H1 (cell line): ENCODE measurements at places on chromosomes 16 and 17.
A peak's percentile ranks its signal among the peaks of the same experiment; 100 is the strongest.

DNA sequence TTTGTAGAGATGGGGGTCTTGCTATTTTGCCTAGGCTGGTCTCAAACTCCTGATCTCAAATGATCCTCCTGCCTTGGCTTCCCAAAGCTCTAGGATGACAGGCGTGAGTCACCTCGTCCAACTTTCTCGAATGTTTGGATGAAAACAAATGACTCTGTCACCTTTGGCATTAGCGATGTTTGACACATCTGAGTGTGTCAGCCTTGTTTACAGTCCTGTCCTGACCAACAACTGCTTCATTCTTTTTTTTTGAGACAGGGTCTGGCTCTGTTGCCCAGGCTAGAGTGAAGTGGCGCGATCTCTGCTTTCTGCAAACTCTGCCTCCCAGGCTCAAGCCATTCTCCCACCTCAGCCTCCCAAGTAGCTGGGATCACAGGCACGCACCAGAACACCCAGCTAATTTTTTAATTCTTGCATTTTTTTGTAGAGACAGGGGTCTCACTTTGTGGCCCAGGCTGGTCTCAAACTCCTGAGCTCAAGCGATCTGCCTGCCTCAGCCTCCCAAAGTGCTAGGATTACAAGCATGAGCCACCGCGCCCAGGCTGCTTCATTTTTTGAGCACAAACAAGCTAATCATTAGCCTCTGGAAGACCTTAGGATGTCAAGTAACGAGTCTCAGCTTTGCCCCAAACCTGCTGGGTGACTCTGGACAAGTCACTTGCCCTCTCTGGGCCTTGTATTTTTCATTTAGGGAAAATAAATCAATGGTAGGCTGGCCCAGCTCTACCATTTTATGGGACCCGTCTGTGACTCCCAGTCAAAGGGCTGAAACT lies 7.4 kb downstream of the MYH11 start:
- no peaks in the 10 kb centered on the region for H3K27me3 ChIP-seq
- H3K4me1 ChIP-seq = no peaks in the 10 kb centered on the region
- DNase-seq = no peak
- no peaks in the 10 kb centered on the region for H3K36me3 ChIP-seq
- H3K27ac ChIP-seq = no peak overlapping the region

GRCh38 chr16:86337581-86338402 lies 172.5 kb upstream of the FOXF1 start:
- DNase-seq = no peak
- no peaks in the 10 kb centered on the region for H3K36me3 ChIP-seq
- no peak overlapping the region for H3K27ac ChIP-seq

- H3K4me3 ChIP-seq = no peak overlapping the region
- DNase-seq = no peak
- no peaks in the 10 kb centered on the region for H3K27me3 ChIP-seq
Observed at GRCh38 chr16:19439483-19439882, 21.8 kb downstream of the TMC5 start.

GRCh38 chr16:84274515-84274914 lies 20.2 kb upstream of the WFDC1 start:
- peaks cover 5% of the 10 kb centered on the region for H3K4me1 ChIP-seq
- H3K4me3 ChIP-seq = no peak overlapping the region
- no peak for DNase-seq
- no peaks in the 10 kb centered on the region for H3K36me3 ChIP-seq
- no peak overlapping the region for H3K27ac ChIP-seq

GRCh38 chr16:85010446-85010930 lies 847 bp downstream of the ZDHHC7 start:
- DNase-seq = no peak
- H3K4me1 ChIP-seq = no peaks in the 10 kb centered on the region; the same call in 1 of the 2 replicates
- H3K27ac ChIP-seq = no peak overlapping the region
- H3K27me3 ChIP-seq = no peaks in the 10 kb centered on the region
- H3K36me3 ChIP-seq = no peaks in the 10 kb centered on the region

GRCh38 chr16:57383276-57384247 lies 11.3 kb downstream of the CX3CL1 start:
- no peaks in the 10 kb centered on the region for H3K4me1 ChIP-seq
- no peak overlapping the region for H3K27ac ChIP-seq
- no peak overlapping the region for H3K4me3 ChIP-seq
- DNase-seq = no peak

DNA sequence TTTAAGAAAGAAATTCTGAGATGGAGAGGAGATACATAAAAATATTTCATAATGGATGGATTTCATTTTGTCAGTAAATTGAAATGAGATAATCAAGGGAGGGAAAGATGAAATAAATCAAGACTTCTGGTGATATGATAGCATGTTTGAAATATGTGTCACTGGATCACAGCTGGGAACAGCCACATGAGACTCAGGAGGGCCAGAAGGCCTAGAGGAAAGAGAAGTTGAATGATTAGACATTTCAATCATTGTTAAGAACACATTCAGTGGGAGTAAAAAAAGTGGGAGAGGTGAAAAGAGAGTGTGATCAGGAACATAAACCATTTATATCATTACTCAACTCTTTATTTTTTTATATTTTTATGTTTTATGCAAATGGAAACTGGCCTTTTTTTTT lies 933.4 kb downstream of the KCNJ2 start:
- no peaks in the 10 kb centered on the region for H3K27me3 ChIP-seq
- no peak overlapping the region for H3K27ac ChIP-seq
- no peaks in the 10 kb centered on the region for H3K4me1 ChIP-seq
- H3K36me3 ChIP-seq = no peaks in the 10 kb centered on the region
- no peak overlapping the region for H3K4me3 ChIP-seq

DNA sequence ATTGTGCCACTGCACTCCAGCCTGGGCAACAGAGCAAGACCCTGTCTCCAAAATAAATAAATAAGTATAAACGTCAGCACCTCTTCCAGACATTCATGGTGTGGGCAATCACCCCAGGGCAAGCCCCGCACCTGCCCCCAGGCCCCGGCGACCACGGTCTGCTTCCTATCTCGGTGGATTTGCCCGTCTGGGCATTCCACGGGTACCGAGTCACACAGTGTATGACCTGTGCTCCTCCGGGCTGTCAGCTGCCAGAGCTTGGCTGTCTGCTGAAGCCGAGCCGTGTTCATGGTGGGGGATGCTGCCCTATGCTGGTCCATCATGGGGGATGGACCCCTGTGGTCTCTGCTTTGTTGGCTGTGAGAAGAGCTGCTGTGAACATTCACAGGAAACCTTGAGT lies 15.4 kb downstream of the CYBC1 start:
- H3K4me3 ChIP-seq = no peak overlapping the region
- H3K27me3 ChIP-seq = no peaks in the 10 kb centered on the region

DNA sequence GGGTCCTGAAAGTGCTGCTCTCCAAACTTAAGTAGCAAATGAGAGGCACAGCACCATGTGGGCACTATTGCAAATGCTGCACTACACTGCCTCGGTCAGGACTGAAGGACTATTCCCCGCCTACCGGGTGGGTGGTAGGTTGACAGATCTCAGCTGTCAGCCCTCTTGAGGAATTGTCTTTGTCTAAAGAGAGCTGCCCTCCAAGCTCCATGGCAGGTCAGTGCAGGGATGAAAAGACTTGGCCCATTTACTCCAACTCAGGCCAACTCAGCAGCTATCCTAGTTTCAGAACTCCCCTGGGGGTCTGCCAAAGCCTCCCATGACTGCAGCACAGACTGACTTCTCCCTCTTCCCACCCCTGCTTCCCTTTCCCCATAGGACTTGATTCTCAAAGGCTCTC lies 3.4 kb upstream of the PDZD9 start:
- no peaks in the 10 kb centered on the region for H3K36me3 ChIP-seq
- 0 out of 2 replicates have a peak, but pooled peaks cover 2% of the 10 kb centered on the region for H3K27me3 ChIP-seq
- DNase-seq = no peak
- H3K4me3 ChIP-seq = no peak overlapping the region

DNA sequence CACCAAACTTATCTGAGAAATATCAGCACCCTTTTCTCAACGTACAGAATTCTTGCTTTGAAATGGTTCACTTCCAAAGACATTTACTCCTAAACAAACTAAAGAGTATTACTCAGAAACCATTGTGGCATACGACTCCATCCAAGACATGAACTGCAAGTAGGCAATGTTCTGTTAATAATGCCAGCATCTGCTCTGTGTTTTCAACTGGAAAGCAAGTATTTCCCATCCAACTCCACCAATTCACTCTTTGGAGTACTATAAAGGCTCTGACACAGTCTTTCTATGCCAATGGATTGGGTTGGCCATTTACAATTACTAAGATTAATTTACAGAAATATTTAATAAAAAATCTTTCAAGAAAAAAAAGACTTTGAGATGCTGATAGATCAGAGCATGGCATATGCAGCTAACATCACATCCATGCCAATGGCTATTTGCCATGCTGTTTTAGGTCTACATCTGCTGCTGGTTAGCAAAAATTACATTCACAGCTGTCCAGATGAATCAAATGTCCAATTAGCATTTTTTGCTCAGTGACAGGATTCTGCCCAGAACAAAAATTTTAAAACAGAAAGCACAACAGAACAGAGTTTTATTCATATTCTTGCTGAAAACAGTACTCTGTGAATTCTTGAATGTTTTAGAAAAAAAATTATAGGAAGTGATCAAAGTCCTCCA lies 65.9 kb upstream of the HLF start:
- no peak overlapping the region for H3K27ac ChIP-seq
- H3K36me3 ChIP-seq = no peaks in the 10 kb centered on the region
- H3K4me3 ChIP-seq = no peak overlapping the region
- H3K27me3 ChIP-seq = no peaks in the 10 kb centered on the region
- H3K4me1 ChIP-seq = no peaks in the 10 kb centered on the region

- H3K27ac ChIP-seq = no peak overlapping the region
- DNase-seq = no peak
- no peaks in the 10 kb centered on the region for H3K27me3 ChIP-seq
- H3K36me3 ChIP-seq = no peaks in the 10 kb centered on the region
Observed at GRCh38 chr17:65662196-65662595, 100.7 kb upstream of the AXIN2 start.

DNA sequence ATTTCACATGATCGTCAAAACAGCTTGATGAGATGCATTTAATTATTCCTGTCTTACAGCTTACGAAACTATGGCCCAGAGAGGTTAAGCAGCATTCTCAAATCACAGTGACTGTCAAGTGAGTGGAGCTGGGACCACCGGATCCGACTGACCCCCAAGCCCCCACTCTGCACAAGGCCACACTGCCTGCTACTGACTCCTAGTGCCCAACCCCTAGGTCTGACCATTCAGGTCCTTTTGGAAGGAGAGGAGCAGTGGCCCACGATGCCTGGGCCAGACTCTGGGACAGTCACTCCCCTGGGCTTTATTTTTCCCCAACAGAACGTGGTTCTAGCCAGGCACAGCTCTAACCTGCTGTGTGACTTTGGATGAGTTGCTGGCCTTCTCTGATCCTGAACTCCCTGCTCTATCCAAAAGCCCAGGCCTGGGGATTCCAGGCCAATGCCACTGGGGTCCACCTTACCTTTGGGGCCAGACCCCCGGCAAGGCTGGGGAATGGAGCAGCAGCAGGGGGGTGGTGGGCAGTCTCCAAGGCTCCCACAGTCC lies 9.9 kb downstream of the TSPOAP1 start:
- H3K27me3 ChIP-seq = peaks cover 5% of the 10 kb centered on the region; the same call in 1 of the 2 replicates
- no peaks in the 10 kb centered on the region for H3K36me3 ChIP-seq
- H3K4me3 ChIP-seq = no peak overlapping the region
- no peak for DNase-seq

GRCh38 chr17:37358830-37359681 lies 16.7 kb upstream of the C17orf78 start:
- peak overlapping the region; percentile 91 for H3K4me3 ChIP-seq
- no peaks in the 10 kb centered on the region for H3K27me3 ChIP-seq
- peaks cover 12% of the 10 kb centered on the region; the same call in 1 of the 2 replicates for H3K4me1 ChIP-seq
- peak; percentile 96 for DNase-seq
- peak overlapping the region; percentile 69 for H3K27ac ChIP-seq
- no peaks in the 10 kb centered on the region for H3K36me3 ChIP-seq

DNA sequence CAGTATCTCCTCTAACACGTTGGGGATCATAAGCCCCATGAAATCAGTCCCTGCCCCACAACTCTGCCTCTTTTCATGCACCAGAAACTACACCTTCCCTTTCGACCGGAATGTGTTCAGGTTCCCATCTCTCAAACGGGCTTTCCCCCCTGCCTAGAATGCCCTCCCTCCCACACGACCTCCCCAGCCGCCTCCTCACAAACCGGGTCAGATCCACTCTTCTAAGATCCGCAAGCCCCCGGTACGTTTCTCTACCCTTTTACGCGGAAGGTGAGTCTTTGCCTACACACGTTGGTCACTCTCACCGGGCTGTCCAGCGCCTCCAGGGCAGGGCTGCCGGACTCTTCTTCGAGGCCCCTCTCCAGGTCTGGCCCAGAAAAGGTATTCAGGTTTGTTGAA lies 708 bp downstream of the DHX33 start:
- no peaks in the 10 kb centered on the region; the same call in 1 of the 2 replicates for H3K36me3 ChIP-seq
- H3K4me3 ChIP-seq = peak overlapping the region; percentile 100
- H3K27ac ChIP-seq = peak overlapping the region; percentile 70
- peaks cover 7% of the 10 kb centered on the region; the same call in 1 of the 2 replicates for H3K4me1 ChIP-seq
- no peak for DNase-seq

DNA sequence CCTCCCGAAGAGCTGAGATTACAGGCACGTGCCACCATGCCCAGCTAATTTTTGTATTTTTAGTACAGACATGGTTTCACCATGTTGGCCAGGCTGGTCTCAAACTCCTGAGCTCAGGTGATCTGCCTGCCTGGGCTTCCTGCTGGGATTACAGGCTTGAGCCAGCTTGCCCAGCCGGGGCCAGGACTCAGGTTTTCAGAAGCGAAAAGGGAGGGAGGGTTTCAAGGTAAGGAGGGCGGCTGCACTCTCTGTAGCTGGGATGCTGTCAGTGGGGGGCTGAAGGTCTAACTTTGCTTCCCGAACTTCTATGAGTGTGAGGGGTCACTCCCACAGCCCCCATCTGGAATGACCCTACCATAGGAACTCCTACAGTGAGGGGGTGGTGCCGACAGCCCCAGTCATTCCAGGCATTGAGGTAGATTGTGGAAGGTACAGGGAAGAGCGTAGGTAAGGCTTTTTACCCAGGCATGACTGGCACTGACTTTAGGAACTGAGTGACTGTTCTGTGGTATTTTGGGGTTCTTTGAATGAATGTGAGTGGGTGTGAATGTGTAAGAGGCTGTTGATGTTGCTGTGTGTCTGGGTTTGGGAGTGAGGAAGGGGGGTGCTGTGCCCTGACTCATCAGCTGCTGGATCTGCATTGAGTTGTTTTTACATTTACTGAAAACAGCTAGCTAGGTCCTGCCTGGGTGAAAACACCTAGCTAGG lies 3.8 kb upstream of the C1QL1 start:
- no peaks in the 10 kb centered on the region for H3K36me3 ChIP-seq
- no peak overlapping the region for H3K27ac ChIP-seq
- peaks cover 12% of the 10 kb centered on the region for H3K4me1 ChIP-seq
- DNase-seq = peak; percentile 71
- peaks cover 35% of the 10 kb centered on the region for H3K27me3 ChIP-seq

DNA sequence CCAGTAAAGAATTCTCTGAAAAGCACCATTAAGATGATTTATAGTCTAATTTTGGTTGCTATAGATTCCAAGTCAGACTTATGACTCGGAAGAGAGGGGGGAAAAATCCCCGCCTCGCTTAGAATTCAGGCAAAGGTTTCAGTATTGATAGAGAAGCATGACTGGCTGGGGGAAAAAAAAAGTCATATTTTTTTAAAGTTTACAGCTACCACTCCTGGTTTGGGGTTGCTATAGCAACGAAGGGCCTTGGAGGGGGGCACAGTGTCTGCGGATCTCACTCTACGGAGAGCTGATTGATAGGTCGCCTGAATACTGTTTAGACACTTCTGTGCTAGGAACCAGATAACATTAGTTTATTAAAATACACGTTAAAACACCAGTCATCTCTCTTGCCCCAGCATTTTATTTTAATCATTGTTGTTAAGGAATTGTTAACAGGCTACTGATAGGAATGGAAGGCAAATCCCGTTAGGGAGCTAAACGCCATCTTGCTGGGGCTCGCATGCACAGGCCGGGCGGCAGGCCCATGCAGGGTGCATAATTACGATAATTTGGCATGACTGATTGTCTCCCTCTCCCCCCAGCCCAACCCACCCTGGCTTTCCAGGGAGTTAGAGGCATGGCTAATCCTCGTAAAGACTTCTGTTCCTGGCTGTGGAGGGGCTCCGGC lies 380.0 kb upstream of the XYLT1 start:
- no peaks in the 10 kb centered on the region for H3K27me3 ChIP-seq
- H3K27ac ChIP-seq = no peak overlapping the region
- H3K4me3 ChIP-seq = no peak overlapping the region
- no peaks in the 10 kb centered on the region for H3K36me3 ChIP-seq
